ENCODE measurements at places on chromosomes 1 and 21.

- no peak for DNase-seq
These were observed 116.4 kb downstream of the CNIH3 start for GRCh38 chr1:224732377-224733026.

DNA sequence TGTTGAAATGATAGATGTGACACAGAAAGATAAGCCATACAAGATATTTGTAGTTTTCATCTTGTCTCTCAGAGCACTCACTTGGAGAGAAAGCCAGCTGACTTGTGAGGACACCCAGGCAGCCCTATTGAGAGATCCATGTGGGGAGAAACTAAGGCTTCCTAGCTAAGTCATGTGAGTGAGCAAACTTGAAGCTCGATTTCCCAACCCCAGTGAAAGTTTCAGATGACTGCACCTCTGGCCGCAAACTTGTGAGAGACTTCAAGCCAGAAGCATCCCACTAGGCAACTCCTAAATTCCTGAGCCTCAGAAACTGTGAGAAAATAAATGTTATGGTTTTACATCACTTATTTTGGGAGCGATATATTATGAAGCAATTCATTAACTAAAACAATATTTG, 832.3 kb downstream of the LTN1 start:
- peak; percentile 13 for DNase-seq

DNA sequence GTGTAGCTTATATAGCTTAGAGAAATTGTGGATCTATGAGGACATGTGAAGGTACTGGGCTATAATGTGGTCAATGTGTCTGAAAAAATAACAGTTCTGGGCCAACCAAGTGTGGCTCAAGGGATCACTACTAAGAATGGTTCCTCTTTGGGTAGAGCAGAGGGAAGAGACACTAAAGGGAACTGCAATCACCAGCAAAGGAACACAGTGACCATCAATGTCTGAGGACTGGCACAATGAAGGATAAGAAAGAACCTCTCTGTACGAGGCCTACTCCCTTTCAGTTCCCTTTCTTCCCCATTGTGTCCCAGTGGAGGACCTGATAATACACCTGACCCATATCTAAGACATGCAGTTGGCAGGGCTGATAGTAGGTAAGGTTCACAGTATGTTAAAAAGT, 89.9 kb upstream of the JAK1 start:
- DNase-seq = no peak

DNA sequence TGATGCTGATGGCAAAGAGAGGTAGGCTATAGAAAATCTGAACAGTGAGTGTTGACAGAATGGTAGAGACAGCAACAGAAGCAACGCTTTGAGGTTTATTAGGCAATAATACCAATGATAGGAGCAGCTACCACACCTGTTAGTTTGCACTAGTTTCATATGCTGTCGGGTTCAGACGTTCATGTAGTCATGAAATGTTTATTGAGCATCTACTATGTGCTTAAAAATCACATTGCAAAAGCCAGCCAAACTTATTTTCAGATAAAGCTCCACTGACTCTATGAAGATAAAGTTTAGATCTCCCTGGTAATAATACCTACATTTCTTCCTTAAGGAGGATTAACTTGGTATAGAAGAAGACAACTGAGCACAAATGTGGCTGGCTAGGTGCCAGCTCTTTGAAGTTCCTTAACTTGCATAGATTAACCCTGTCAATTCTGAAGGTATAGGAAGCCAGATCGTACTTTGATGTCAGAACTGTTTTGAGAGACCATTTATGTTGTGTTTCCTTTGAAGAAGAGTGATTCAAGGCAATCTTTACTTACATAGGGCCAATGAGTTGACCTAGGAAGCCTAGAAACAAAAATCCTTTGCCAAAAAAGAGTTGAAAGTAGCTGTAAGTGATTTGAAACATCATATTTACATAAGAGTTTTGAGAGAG, 71.5 kb downstream of the DISP1 start:
- DNase-seq = peak; percentile 42

DNA sequence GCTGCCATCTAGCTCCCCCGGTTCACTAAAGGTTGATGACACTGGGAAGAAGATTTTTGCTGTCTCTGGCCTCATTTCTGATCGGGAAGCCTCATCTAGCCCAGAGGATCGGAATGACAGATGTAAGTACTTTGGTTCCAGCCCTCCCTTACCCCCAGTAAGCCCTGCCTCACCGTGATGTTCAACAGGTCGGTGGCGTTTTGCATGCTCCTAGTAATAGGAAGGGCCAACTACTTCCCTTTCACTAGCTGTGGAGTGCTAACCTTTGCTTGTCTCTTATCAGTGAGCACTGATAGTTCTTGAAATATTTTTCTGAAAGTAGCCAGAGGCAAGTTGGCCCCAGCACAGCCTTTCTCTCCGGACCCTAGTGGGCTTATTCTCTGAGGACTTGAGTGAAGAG, 7.5 kb downstream of the RNF220 start:
- no peak for DNase-seq

- no peak for DNase-seq
These were observed 43.0 kb downstream of the JAK1 start for GRCh38 chr1:64923294-64923718.

GRCh38 chr1:89429062-89429461, 65.2 kb downstream of the GBP6 start:
- DNase-seq = no peak

GRCh38 chr1:161801955-161802354, 35.8 kb downstream of the ATF6 start:
- DNase-seq = no peak

DNA sequence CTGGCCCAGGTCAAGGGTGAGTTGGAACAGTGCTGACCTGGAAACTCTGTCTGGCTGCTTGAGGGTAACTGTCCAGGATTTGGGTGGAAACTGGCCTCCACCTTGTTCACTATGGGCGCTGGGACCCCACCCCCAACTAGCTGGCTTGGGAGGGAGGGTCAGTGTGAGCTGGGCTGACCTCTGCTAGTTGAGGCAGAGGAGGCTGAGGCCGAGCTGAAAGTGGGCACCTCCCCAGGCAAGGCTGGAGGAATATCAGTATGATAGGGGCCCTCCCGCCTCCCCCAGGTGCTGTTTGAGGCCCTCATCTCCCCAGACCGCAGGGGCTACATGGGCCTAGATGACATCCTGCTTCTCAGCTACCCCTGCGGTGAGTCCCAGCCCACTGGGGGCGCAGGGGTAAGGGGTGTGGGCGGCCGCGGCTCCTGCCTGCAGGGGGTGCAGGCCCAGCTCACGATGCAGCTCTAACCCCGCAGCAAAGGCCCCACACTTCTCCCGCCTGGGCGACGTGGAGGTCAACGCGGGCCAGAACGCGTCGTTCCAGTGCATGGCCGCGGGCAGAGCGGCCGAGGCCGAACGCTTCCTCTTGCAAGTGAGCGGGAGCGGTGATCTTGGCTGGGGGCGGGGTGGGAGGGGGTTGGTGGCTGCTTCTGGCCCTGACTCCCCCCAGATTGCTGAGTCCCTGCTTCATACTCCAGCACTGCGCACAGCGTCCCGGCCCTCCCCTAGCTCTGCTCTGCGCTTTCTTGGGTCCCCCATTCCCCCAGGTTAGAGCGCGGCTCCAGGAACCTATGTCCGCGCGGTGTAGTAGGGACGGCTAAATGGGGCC, 22.9 kb downstream of the PTPRU start:
- no peak for DNase-seq

DNA sequence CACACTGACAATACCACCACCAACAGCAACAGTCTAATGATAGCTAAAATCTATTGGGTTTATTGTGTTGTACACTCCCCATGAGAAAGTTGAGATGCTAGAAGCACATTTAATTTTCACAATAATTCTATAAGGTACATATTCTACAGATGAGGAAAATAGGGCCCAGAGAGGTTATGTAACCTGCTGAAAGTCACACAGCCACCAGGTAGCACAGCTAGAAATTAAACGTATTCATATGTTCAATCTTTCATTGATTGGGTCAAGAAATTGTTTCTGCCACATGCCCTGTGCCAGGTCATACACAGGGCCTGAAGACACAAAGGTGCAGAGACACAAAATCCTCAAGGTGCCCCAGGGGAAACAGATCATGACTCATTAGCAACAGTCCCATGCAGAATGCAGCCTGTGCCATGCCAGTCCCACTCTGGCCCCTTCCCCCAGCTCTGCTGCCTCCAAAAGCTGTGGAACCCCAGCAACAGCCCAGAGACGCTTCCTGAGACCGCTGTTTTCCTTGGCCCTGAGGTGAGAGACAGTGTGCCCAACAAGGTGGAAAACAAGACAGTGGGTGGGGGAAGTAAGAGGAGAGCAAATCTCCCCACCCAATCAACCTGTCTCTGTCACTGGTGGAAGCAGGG, 32.1 kb downstream of the GJA4 start:
- DNase-seq = no peak

DNA sequence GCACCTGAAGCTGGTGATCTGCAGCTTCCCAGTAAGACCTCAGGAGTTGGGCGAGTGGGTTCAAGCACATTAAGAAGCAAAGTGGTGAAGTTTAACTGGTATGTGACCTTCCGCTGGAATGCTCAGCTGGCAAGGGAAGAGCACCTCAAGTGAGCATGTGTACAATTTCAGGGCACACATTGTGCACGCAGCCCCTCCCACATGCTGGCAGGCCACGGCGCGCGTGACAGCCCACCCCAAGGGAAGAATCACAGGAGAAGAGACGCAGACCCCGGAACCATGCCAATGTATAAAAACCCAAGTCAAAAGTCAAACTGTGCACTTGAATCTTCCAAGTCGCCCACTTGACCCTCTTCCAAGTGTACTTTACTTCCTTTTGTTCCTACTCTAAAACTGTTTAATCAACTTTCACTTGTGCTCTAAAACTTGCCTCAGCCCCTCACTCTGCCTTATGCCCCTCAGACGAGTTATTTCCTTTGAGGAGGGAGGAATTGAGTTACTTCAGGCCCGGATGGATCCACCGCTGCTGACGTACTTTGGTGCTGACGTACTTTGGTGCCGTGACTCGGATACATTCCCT, 20.0 kb downstream of the LRRC3 start:
- no peak for DNase-seq

DNA sequence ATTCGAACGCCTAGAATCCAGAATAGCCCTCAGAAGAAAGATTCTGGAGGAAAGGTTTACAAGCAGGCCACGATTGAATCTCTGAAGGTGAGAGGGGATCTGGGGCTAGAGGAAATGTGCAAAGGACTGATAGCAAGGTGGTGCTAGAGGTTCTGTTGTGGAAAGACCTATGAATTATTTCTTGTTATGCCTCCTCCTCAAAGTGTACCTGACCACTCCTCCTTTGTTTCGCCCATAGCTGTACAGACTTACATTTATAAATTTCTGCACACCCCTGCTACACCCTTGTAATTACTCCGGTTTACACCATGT, 986 bp downstream of the TCEANC2 start:
- DNase-seq = no peak

DNA sequence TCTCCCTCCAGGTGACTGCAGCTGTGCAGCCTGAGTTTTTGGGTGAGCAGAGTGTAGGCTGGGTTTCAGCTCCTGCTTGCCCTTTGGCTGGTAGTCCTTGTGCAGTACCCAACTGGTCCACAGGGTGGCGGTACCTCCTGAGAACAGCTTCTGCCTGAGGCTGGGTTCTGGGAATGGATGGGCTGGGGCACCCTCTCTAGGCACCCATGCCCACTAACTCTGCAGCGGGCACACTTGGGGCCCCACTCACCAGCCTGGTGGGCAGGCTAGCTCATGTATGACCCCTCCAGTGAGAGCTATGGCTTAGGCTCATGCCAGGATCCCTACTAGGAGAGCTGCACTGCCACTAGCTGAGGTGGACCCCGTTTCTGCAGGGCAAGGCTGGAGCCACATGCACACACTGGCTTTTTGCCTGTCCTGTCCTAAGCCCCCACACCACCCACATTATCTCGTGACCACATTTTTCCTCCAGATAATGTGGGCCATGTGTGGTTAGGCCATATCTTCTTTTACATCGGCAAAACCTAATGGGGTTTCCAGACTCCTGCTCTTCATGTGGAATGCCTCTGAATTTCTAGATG, 15.5 kb upstream of the GSTM4 start:
- peak; percentile 88 for DNase-seq

- DNase-seq = no peak
These were observed 87.5 kb downstream of the FGGY start for GRCh38 chr1:59384443-59384842.

DNA sequence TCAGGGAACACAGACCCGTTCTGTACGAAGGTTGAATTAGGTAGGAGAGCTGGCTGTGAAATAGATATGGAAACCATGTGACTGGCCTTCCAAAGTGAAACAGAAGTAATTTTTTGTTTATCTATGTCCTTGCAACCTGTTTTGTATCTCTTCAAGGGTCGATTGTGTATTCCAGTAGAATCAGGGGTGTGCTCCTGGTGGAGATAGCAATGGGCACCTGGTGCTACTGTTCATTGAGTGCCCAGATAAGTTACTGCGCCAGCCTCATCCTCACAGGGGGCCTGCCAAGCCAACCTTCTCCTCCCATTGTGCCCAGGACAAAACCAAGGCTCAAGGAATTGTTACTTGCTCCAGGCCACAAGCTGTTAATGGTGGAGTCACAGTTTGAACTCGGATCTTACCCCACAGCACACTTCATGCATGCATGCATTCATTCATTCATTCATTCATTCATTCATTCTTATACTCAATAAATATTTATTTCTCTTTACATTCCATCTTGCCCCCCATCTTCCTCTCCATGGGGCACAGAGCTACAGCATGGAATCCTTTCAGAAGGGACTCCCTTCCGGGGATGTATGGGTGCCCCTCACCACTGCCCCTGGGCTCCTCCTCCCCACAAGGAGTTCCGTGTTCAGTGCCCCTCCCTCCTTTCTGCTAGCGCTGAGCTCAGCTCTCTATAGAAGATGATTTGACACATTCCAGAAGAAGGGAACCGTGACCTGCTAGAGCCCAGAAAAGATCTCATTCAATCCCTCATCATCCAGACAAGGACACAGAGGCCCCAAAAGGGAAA, 24.0 kb downstream of the ADORA1 start:
- DNase-seq = peak; percentile 43

- no peak for DNase-seq
These were observed 52.3 kb downstream of the RASSF5 start for GRCh38 chr1:206559672-206559995.

DNA sequence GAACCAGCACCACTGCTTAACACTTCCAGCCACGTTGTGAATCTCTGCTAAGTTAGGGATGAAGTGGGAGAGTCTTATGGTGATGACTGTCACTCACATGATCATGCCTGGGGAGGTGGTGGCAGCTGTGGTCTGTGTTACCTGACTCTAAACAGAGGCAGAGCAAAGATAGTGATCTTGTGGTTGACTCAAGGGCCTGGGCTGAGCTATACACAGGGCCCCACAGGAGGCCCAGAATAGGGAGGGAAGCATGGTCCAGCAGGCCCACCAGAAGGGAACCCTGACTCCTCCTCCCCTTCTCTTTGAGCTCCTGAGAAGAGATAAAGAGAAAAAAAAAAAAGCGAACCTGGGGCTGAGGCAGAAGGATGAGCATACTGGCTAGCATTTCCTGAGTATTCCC, 55.0 kb downstream of the PLXNA2 start:
- no peak for DNase-seq

DNA sequence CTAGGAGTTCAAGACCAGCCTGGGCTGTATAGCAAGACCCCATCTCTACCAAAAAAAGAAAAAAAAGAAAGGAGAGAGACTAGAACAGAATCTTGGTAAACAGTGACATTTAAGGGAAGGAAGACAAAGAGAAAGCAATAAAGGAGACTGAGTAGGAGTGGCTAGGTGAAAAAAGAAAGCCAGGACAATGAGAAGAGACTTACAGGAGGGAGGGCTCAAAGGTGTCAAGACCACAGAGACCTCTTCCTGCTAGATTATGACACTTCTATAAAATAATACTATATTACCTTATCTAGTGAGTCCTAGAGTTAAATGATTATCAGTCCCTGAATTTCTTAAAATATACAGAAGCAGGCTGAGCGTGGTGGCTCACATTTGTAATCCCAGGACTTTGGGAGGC, 10.1 kb upstream of the EPRS1 start:
- DNase-seq = no peak

- DNase-seq = no peak
These were observed 12.8 kb downstream of the PLEKHO1 start for GRCh38 chr1:150162582-150162861.
